ENCODE measurements at places on chromosomes 3 and 15.

GRCh38 chr3:46006238-46007032 lies 10.8 kb upstream of the FYCO1 start:
- DNase-seq = no peak

GRCh38 chr3:64918989-64919388 lies 231.2 kb upstream of the ADAMTS9 start:
- no peak for DNase-seq

- no peak for DNase-seq
Observed at GRCh38 chr3:152977366-152977765, 142.4 kb downstream of the P2RY1 start.

GRCh38 chr3:52280050-52280461 lies 1.6 kb upstream of the WDR82 start:
- DNase-seq = no peak

DNA sequence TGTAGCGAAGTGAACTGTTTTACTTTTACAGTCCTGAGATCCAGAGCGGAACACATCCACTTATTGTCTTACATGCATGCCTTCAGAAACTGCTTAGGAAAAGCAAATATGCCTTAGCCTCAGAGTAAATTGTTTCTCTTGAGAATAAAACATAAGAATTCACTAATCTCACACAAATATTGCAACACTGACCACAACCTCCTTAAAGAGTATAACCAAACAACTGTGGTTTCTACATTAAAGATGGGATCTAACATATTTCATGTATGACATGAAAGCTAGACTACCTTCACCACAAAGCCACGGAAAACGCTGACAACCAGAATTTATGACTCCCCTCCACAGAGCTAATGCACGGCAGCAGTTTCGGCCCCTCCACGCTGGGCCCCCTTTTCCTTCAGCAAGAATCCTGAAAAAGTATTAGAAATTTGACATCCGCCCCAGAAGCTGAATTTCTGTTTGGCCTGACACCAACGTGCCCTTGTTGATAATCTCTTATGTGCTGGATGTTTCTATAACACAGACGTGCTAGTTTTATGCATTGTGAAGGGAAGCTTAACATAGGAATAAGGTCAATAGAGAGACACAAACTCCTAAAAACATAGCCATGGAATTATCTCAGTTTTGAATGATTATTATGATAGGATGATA lies 84.6 kb downstream of the GREM1 start:
- no peak for DNase-seq

- DNase-seq = no peak
Observed at GRCh38 chr15:93671387-93671943, 559.9 kb upstream of the MCTP2 start.

DNA sequence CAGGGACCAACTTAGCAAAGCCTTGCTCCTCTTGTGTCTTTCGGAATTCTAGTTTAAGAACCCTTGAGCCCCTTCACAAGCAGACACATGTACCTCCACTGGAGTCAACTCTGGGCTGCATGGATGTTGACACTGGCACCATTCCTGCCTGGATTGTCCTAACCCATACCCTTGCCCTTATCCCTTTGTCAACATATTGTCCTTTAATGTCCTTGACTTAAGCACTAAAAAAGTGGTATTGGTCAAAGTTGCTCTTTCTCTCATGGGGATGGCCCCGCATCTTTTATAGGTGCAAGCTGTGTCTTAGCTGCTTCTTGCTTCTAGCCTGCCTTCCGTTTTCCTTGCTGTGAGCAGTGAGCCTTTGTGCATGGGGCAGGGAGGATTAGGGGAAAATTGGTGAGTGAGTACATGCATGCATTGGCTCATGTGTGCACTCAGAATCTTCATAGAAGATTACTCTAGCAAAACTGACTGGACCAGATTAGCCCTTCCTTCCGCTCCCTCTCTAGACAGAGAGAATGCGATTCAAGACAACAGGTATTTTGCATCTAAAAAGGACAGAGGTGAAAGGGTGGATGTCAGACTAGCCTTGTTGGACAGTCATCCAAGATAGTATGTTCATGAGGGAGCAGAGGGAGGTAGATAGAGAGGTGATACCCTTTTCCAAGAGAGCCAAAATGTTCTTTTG lies 42.4 kb downstream of the TGFBR2 start:
- DNase-seq = no peak

GRCh38 chr15:51588966-51589365 lies 33.6 kb downstream of the DMXL2 start:
- DNase-seq = no peak

GRCh38 chr3:118990823-118991560 lies 43.7 kb downstream of the IGSF11 start:
- DNase-seq = no peak

DNA sequence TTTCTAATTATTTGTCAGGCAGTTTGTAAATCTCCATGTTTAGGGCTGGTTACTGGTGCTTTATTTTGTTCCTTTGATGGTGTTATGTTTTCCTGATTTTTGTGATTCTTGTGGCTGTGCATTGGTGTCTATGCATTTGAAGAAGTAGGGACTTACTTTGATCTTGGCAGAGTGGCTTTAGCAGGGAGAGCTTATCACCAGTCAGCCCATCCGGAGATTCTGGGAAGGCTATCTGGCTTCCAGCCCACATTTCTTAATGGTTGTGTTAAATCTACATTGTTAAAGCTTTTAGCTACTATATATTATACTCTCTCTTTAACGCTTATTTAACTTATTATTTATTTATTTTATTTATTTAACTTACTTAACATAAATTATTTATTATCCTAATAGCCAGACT lies 35.1 kb downstream of the FBXL2 start:
- no peak for DNase-seq

- no peak for DNase-seq
Observed at GRCh38 chr15:68344600-68344999, 67.1 kb downstream of the FEM1B start.

DNA sequence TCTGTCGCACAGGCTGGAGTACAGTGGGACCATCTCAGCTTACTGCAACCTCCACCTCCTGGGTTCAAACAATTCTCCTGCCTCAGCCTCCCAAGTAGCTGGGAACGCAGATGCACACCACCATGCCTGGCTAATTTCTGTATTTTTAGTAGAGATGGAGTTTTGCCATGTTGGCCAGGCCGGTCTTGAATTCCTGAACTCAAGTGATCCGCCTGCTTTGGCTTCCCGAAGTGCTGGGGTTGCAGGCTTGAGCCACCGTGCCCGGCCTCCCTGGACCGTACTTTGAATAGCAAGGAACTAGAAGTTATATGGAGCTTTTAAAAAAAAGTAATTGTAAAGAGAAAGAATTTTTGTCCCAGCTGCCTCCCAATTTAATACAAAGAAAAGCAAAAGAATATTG lies 8.3 kb upstream of the ANKUB1 start:
- no peak for DNase-seq

- DNase-seq = no peak
Observed at GRCh38 chr3:14282001-14282705, 103.5 kb downstream of the LSM3 start.

DNA sequence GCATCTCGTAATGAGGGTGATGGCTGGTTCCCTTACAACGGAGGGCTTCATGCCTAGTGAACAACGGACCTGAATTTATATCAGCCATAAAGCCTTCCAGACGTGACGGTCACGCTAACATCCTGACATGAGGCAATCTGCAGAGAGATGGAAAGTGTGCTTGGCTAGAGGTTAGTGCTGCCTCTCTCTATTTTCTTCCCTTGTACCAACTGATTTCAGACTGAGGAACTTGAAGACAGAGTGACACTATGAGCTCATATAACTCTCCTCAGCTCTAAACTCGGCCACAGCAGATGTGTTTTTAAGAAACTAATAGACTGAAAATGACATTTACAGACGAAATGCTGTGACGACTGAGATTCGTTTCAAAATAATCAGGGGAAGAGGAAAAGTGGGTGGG lies 122.4 kb downstream of the XXYLT1 start:
- DNase-seq = no peak

DNA sequence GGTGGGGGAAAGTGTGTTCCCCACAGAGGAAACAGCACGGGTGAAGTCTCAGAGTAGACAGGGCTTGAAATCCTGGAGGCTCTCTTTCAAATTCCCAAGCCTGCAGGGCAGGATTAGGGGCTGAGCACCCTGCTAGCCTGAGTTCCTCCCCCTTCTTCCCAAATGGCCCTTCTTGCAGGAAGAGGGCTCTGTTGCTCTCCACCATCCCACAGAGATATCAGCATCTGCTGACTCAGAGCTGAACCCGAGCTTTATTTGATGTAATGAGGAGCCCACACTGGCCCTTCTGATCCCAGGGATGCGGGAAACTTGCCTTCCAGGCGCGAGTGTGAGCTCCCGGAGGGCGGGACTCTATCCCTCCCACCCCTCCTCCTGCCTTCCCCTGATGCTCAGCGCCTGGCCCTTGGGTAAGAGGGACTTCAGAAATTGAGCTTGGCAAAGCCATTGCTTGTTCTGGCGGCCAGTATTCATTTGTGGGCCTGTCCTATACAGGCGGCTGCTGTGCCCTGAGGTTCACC lies 1.4 kb upstream of the STRA6 start:
- DNase-seq = no peak

DNA sequence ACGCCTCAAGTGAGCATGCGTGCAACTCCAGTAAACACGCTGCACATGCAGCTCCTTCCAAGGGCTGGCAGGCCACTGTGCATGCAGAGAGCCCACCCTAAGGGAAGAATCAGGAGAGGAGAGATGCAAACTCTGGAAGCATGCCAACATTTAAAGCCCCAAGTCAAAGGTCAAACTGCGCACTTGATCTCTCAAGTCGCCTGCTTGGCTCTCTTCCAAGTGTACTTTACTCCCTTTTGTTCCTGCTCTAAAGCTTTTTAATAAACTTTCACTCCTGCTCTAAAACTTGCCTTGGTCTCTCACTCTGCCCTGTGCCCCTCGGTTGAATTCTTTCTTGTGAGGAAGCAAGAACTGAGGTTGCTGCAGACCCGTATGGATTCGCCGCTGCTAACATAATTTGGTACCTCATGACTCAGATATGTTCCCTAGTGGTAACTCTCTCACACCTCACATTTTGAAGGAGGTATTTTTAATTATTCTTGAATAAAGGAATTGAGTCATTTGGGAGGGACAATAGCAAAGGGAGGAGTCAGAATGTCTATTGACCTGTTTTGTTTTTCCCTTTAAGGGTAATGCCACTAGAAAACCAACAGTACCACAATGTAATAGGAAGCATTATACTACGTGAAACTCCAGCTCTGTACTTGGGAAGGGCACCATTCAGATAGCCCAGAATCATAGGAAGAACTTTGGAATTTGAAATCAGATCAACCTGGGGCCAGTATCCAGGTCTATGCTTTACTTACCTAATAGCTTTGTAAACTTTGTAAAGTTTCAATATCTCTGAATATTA lies 19.6 kb upstream of the DGKG start:
- DNase-seq = no peak
